ENCODE measurements at places on chromosomes 4 and X.

DNA sequence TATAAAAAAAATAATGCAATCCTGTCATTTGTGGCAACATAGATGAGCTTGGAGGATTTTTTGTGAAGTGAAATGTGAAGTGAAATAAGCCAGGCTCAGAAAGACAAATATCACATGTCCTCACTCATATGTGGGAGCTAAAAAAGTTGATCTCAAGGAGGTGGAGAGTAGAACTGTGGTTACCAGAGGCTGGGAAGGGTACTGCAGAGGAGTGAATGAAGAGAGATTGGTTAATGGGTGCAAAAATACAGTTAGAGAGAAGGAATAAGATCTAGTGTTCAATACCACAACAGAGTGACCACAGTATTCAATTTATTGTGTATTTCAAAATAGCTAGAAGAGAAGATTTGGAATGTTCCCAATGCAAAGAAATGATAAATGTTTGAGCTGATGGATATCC lies 13.4 kb upstream of the ZCCHC18 start:
- no peak for DNase-seq

DNA sequence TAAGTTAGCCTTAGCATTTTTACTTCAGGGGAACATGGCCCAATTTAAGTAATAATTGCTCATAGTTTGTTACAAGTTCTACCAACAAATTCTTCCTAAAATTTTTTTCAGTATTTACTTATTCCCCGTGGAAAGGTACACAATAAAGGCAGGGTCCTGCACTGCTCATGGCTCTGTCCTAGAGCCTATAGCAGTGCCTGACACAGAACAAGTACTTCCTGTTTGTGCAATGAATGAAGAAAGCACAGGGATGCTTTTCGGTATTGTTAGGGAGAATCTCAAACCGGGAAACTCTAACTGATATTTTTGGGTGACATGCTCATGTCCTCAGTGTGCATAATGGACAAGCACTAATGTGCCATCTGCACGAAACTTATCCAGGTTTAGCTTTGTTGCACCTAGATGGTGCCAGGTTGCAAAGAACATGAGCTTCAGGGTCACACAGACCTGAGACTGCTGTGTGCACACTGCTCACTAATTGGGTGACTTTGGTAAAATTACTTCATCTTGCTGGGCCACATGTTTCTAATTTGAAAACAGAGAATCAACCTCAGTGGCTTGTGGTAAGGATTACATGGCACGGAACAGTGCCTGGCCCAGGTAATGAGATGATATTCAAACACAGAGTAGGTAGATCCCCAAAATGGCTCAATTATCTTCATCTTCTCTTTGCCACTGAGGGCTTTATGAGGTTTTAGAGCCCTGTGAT lies 175.8 kb upstream of the NPY2R start:
- no peak for DNase-seq

- no peak for DNase-seq
Observed at GRCh38 chrX:22699581-22700091, 300.1 kb upstream of the DDX53 start.

- no peak for DNase-seq
Observed at GRCh38 chr4:178556796-178557195, 1114.6 kb upstream of the AGA start.

DNA sequence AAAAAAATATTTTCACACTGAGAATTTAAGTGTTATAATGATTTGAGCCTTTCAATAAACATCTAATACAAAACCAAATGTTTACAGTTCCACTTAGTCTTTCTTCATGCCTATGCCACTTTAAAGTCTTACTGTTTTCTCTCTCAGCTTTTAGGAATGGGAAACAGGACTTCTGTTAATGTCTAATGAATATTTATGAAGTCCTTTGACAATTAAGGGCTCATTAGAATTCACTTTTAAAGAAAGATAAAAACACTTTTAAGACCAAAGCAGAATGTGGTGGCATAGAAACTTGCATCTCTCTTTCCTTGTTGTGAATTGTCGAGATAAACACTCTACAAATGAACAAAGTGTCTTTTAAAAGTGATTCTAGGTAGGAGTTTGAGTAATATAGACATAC lies 315.9 kb downstream of the BMPR1B start:
- DNase-seq, result no peak

Data from type B pancreatic cell (in vitro differentiated cells).